Stimulated activated CD4-positive, alpha-beta T cell treated with anti-CD3 and anti-CD28 coated beads, Interleukin-15, amount 100 ng/mL, for 48 hours (primary cell): ENCODE measurements at places on chromosomes 6 and 20.

GRCh38 chr6:29870104-29870503 is 42.5 kb downstream of the HLA-G start:
- no peak for DNase-seq

GRCh38 chr6:15036690-15037245 is 209.1 kb upstream of the JARID2 start:
- no peak for DNase-seq

GRCh38 chr6:21270636-21271201 is 322.8 kb upstream of the SOX4 start:
- no peak for DNase-seq

- no peak for DNase-seq
Measured at GRCh38 chr6:113539202-113539601, 317.9 kb upstream of the MARCKS start.

GRCh38 chr6:83132121-83132520 is 60.9 kb downstream of the PGM3 start:
- DNase-seq = no peak

GRCh38 chr6:29792123-29793035 is 35.2 kb upstream of the HLA-G start:
- peak; percentile 54 for DNase-seq

DNA sequence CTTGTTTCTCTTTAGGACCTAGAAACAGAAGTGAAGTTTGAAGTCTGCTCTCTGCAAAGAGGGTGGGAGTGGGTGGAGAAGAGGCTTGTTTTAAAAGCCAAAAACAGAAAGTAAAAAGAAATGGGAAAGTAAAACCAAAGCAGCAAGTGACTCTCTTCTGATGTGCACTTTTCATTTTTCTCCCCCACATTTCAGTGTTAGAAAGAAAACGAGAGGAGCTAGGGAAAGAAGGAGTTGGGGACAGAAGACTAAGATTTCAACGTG is 1.3 kb downstream of the C6orf141 start:
- DNase-seq = no peak

DNA sequence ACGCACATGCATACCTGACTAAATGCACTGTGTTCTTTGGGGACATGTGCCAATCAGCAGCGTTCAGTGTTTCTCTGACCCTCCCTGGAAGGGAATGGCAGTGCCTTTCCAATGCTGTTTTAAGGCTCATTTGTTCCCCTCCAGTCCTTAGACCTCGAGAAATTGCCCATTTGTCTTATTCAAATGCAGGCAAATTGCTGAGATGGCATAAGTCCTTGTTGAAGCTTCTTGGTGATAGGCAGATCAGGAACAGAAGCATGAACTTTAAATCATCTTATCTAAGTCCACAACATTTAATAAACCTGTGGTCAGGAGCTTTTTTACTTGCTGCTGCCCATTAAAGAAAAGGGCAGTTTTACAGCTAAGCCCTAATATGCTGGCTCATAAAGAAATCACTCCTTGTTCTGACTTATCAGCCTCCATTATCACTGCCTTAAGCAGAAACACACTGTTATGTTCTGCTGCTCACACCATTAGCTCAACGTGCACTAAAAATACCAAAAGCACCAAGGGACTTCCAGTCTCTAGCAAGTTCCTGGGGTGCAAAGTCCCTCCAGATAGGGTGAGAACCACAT is 112.9 kb upstream of the LRFN2 start:
- no peak for DNase-seq

DNA sequence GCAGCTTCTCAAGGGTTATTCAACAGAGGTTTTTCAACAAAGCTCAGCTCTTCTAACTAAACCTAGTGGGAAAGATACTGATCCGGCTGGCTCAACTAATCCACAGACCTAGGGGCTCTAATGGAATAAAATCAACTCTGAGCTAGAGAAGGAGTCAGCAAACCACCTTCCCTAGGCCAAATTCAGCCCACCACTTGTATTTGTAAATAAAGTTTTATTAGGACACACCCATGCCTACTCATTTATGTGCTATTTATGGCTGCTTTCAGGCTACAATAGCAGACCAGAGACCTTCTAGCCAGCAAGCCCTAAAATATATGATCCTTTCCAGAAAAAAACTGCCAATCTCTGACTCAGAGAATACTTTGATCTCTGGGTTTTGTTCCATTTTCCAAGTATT is 6.0 kb upstream of the RAB22A start:
- DNase-seq = no peak

- no peak for DNase-seq
Measured at GRCh38 chr6:113414511-113414910, 442.6 kb upstream of the MARCKS start.

- DNase-seq = no peak
Measured at GRCh38 chr6:82589509-82590206, 226.0 kb downstream of the TPBG start.

- DNase-seq = no peak
Measured at GRCh38 chr6:53889365-53889764, 94.6 kb downstream of the LRRC1 start.

GRCh38 chr6:168979254-168979653 is 274.4 kb downstream of the THBS2 start:
- no peak for DNase-seq

DNA sequence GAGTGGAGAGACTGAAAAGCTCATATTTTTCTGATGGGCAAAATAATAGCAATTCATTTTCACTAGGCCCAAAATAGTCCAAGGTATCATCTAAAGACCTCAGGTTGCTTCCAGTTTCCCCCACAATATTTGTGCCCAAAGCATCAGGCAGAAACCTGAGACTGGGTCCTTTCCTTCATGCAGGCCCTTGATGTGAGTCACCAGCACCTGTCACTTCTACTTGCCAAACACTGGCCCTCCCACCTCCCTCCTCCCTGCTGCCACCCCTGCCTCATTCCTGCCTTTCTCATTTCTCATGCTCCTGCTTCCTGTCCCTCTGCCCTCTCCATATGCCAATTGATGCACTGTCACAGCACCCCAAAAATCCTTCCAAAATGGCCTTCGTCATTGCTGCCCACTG is 230.4 kb upstream of the CST7 start:
- no peak for DNase-seq

DNA sequence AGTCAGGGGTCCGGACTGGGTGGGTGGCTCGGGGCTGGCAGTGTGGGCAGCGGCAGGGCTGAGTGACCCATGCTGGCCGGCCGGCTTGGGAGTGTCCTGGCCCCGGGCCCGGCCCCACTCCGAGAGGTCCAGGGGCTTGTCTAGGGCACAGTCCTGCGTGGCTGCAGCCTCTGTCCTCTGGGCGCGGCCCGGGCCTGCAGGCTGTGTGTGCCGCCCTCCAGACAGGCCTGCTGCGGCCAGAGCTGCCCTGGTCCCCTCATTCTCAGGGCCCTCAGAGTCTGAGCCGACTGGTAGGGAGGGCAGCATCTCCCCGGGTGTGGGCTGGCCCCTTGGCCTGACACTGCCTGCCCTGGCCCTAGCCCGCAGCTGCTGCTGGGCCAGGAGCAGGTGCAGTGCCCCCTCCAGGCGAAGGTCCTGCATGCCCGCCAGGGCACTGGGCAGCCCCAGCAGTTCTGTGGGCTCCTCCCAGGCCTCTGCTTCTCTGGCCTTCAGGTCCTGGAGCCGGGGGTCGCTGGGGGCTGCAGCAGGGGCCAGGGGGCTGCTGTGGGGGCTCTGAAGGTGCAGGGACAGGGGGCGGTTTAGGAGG is 6.9 kb upstream of the CABLES2 start:
- no peak for DNase-seq

DNA sequence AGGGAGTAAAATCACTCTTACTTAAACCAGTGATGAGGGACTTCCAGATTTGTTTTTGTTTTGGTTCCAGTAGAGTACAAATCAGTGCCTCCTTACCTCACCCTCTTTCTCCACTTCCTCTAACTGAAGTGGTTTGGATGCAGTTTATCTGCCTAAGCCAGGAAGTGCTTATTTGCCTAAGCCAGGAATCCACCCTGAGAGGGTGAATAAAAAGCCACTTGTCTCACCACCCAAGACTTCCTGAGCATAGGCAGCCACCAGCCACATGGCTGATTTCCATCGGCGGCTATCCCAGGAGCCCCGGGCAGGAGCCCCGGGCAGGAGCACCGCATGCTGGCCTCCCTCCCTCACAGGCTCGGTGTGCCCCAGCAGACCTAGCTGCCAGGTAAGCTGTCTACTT is 12.0 kb downstream of the LRP11 start:
- no peak for DNase-seq

DNA sequence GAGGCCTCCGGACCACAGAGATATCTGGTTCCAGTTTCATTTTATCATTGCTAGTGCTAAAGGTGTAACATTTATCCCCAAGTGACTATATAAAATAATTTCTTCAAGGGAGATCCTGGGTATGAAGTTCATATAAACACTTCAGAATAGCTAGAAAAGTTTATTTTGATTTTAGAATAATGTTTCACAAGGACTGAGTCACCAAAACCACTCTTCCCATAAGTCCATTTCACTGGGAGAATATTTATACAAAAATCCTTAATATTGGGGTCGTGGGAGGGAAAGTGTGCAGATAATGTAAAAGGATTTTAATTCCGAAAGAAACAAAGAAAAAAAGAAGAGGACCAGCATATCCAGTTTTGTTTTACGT is 128.1 kb downstream of the ISM1 start:
- DNase-seq = no peak
